Diencephalon (tissue), 1 donor: ENCODE measurements at places on chromosomes 3 and 15. TPM values are rescaled to one million over a fixed set of nuclear protein-coding genes. Genes with fewer than 3 reads are reported as not detected.

MYZAP gene
- total RNA-seq = 3.2 TPM

SLCO3A1 gene
- total RNA-seq = 8.8 TPM

CD96 gene
- total RNA-seq = not detected

SLC22A14 gene
- total RNA-seq = 0.69 TPM

FGF7 gene
- total RNA-seq = 0.69 TPM

MAP1A gene
- total RNA-seq = 97.6 TPM

LMLN gene
- 15.0 TPM for total RNA-seq

ITPKA gene
- total RNA-seq = 0.69 TPM

STAB1 gene
- 16.8 TPM for total RNA-seq

CEMIP gene
- total RNA-seq = 3.9 TPM

TRPM1 gene
- total RNA-seq = not detected

GOLGA8J gene
- total RNA-seq = 0.23 TPM

CELSR3 gene
- 30.4 TPM for total RNA-seq

FETUB gene
- not detected for total RNA-seq
